Occipital lobe (tissue), 3 donors: ENCODE measurements at places on chromosomes 16 and 17.

DNA sequence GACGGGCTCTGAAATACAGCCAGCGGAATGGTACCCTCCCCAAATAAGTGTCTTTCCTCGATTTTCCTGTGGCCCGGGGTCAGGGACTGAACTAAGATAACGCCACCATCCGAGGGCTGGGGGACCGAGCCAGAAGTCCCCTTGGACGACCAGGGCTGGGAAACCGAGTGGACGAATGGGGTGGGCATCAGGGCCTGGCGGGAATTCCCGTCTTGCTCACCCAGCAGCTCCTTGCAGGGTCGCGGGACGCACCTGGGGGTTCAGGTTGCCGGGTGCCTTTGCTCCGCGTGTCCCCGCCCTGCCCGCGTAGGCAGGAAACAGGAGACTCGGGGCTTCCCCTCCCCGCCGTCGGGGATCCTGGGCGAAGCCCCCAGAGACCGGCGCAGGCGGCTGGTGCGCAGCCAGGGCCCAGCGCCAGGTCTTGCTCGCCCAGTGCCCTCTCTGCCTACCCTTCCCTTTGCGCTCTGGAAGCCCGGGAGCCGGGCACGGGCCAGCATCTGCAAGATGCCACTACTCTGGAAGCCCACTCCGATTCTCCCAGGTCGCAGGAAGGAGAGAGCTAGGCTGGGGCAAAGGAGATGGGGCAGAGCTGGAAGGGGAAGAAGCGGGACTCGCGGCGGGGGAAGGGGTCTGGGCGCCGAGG, 665 bp upstream of the GRIN2C start:
- DNase-seq: no peak

DNA sequence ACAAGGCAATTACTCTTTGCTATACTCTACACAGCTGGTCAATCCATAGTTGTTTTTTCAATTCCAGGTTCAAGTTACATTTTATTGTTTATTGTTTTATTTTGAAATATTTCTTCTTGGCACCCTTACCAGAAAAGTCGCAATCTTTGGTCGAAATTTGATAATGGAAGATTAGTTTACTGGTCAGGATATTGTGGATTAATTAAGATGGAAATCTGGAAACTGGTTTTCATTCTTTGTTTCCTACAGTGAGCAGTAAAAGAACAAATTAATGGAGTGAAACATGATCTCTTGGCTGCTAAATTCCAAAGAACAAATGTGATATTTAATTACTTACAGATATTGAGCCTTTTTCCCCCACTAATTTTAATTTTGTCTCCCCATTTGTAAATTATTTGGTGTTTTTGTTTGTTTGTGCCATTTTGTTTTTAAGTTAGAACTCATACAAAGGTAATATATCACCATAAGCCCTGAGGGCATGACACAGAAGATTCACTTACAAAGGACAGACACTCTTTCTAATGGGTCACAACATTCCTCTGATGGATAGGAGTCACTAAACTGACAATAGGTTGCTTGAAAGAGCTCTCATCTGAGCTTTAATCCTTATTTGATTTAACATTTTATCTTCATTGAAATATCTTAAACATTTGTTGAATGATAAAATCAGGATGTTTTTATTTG, 700.2 kb downstream of the KCNJ2 start:
- no peak for DNase-seq

DNA sequence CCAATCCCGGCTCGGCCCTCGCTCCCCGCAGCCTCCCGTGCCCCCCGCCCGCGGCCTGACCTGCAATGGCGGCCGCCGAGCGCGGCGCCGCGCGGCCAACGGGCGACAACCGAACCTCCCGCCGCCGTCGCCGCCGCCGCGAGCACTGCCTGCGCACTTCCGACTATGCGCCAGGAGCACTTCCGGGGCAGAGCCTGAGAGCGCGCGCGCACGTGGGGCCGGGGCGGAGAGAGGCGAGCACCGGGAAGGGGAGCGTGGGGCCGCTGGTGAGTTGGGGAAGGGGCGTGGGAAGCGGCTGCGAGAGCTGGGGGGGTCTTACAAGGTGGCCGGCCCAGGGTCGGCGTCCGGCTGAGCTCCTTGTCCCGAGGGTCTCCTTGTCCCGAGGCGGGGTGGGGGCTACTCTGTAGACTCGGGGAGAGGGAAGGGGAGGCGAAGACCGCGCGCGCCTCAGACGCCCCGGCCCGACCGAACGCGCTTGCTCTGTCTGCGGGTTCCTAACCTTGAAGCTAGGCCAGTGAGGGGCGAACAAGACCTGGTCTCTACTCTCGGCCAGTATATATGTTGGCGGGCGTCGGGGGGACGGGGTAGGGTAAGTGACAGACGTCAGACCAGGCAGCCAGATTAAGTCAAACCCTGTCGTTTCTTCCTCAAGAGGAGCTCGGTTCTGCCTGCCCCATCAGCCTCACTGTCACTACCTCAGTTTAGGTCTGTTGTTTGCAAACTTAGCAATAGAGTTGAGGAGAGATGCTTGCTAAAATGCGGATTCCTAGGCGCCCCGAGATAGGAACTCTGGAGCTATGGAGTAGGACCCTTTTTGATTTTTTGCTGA, at the start of the genes CHTF8 and UTP4:
TSS of gene CHTF8 (minus strand) at position 165 of the 829 bp plus-strand sequence. CDS start 11,130 bp downstream, outside the sequence.
TSS of gene UTP4 (plus strand) at position 226 of the 829 bp plus-strand sequence. CDS start 811 bp downstream, outside the sequence.
- DNase-seq: peak; percentile 67

- DNase-seq: no peak
Observed at GRCh38 chr17:78818932-78819331, 21.7 kb downstream of the USP36 start.

- no peak for DNase-seq
Observed at GRCh38 chr17:59719526-59719925, 12.1 kb downstream of the VMP1 start.

GRCh38 chr16:80852261-80852872, 48.0 kb upstream of the CDYL2 start:
- DNase-seq: no peak

GRCh38 chr17:66903781-66904180, 60.7 kb upstream of the CACNG4 start:
- no peak for DNase-seq

- DNase-seq: no peak
Observed at GRCh38 chr16:75114179-75114945, 2.2 kb downstream of the LDHD start.

GRCh38 chr16:1431497-1432270, 806 bp downstream of the PERCC1 start:
- DNase-seq: no peak

DNA sequence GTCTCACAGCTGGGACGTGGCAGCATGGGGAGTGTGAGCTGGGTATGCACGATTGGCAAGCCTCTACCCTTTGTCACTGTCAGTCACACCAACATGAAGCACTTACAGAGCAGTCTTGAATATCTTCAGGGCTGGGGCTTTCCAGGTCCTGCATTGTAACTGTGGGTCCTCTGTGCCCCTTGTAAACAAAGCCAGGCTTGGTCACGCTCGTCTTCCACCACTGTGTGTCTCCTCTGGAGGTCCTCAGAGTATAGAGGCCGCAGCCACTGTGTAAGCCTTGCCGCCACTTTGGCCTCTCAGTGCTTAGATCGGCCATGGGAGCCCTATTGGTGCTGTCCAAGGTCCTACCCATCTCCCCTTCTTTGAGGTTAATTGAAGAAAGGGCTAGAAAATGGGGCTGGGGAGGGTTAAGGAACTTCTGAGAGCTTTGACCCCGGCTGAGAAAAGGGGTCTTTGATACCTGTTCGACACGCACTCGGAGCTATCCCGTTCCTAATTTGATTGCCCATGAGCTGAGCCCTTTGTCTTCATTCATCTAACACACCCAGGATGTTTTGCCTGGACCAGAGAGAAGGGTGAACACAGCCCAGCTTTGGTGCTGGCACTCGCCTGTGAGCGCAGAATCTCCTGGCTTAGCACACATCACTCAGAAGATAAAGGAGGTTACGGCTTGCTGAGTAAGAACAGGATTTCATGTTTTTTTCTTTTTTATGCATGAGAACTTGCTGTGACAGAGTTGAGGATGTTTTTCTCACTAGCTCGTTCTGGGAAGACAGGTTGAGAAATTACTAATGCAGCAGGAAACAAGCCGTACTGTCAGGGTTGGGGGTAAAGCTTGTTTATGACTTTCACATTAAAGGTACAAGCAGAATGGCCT, 267.9 kb downstream of the CPPED1 start:
- DNase-seq: no peak

DNA sequence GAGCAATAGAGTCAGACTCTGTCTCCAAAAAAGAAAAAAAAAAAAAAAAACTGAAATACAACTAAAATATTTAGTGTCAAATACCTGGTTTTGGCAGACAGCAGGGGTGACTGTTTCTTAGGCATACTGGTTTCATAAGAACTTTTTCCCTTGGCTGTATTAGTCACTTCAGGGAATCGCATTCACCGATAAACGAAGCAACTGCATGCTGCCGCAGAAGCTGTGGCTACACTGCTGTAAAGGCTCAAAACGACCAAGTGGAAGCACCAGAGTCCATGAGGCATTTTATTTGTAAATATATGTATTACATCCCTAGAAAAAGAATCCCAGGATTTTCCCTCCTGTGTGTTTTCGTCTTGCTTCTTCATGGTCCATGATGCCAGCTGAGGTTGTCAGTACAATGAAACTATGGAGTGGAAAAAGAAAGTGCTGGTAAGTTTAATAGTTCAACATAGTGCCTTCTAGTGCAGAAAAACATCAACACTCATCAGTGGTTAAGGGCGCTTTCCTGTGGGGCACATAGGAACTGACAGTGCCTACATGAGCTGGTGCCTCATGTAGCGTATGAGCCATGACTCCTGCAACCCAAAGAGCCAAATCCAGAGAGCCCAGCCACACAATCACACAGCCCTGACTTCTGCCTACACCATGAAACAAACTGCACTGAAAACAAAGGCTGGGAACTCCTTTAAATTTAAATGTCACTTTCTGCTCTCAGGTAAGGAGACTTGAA, 7.3 kb downstream of the RPS15A start:
- no peak for DNase-seq

- DNase-seq: no peak
Observed at GRCh38 chr16:30108059-30108850, 5.1 kb downstream of the GDPD3 start.

DNA sequence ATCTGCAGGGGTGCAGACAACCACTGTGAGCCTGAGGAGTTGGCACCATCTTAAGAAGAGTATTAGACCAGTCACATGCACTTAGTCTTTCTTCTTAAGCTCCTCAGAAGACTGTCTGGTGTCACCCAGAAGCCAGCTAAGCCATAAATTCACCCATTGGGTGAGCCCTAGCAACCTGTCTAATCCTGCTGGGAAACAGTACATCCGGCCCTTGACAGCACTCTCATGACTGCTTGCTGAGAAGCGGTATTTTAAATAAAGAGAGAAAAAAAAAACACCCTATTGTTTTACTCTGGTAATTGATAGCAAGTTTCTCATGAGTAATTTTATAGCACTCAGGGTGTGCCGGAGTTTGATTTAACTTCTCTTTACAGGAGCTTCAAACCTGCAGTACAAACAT, 134.7 kb downstream of the SOX9 start:
- DNase-seq: no peak

DNA sequence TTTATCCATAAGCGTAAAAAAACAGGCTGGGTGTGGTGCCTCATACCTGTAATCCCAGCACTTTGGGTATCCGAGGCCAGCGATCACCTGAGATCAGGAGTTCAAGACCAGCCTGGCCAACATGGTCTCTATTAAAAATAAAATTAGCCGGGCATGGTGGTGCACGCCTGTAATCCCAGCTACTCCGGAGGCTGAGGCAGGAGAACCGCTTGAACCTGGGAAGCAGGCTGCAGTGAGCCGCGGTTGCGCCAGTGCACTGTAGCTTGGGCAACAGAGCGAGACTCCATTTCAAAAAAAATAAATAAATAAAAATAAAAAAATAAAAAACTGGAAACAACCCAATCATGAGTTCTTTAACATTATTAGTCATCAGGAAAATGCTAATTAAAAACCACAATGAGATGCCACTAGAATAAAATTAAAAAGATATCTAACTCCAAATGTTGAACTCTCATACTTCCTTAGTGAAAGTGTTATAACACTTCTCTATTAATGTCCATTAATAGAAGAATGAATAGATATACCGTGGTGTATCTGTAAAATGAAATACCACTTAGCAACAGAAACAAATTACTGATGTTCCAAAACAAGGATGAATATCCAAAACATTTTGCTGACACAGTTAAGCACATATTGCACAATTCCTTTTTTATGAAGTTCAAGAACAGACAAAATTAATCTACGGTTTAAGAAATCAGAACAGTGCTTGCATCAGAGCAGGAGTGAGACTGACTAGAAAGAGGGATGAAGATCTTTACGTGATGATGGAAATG, 13.1 kb downstream of the MPHOSPH6 start:
- no peak for DNase-seq

GRCh38 chr17:80927791-80928216, 63.8 kb upstream of the CHMP6 start:
- no peak for DNase-seq

GRCh38 chr16:2804728-2805127, 6.5 kb downstream of the PRSS41 start:
- no peak for DNase-seq

GRCh38 chr17:63751806-63752205, 10.2 kb upstream of the STRADA start:
- no peak for DNase-seq

DNA sequence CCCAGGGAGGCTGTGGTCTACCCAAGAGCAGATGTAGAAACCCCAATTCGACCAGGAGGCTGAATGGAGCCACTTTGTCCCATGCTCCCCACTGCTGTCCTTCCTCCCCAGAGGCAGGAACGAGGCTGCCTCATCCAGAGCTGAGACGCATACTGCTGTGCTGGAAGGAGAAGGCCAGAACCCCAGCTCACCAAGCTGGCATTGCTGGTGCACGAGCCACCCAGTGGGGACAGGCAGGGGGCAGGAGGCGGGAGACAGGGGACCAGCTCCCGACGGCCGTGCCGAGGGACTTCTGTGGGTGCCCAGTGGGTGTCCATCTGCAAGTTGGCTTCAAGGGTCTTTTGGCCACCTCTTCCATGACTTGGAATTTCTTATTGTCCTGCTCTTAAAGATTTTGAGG, 66.6 kb downstream of the NTN1 start:
- DNase-seq: no peak

GRCh38 chr17:79907850-79908249, 68.6 kb upstream of the CBX4 start:
- DNase-seq: no peak

- no peak for DNase-seq
Observed at GRCh38 chr17:64345689-64346376, 44.8 kb downstream of the PECAM1 start.

DNA sequence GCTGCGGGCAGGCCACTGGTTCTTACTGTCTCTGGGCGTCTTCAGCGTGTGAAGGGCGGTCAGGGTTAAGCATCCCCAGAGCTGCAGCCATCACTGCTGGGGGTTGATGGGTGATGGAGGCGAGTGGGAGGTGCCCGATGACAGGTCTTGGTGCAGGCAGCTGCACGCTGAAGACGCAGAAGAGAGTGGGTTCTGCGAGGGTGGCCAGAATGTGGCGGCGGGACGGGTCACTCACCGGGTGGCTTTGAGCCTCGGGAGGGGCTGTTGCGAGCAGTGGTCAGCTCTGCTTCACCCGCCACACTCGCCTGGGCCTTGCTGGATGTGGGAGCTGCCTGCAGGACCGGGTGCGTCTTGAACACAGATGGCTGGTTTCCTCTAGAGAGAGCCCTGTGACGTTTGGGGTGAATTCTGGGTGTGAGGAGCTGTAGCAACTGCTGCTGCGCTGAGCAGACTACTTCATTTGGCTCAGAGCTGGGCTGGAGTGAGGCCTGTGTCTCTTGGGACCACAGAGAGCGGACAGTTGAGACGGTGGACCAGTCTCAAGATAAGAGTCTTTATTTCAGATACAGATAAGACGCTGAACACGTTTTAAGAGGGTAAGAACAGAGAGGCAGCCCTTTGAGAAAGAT, 44.6 kb upstream of the ZNF750 start:
- DNase-seq: no peak
